Neural crest cell (in vitro differentiated cells): ENCODE measurements at places on chromosomes 2 and 18. TPM values are rescaled to one million over a fixed set of nuclear protein-coding genes. Genes with fewer than 3 reads are reported as not detected.
A peak's percentile ranks its signal among the peaks of the same experiment; 100 is the strongest.

RBM43 gene
- total RNA-seq, result 8.1 and 8.9 TPM in 2 replicates

DCDC2C gene
- not detected in 2 replicates for total RNA-seq

SLC40A1 gene
- 2.0 and 2.6 TPM in 2 replicates for total RNA-seq

NGEF gene
- 0.96 and 1.5 TPM in 2 replicates for total RNA-seq

DNA sequence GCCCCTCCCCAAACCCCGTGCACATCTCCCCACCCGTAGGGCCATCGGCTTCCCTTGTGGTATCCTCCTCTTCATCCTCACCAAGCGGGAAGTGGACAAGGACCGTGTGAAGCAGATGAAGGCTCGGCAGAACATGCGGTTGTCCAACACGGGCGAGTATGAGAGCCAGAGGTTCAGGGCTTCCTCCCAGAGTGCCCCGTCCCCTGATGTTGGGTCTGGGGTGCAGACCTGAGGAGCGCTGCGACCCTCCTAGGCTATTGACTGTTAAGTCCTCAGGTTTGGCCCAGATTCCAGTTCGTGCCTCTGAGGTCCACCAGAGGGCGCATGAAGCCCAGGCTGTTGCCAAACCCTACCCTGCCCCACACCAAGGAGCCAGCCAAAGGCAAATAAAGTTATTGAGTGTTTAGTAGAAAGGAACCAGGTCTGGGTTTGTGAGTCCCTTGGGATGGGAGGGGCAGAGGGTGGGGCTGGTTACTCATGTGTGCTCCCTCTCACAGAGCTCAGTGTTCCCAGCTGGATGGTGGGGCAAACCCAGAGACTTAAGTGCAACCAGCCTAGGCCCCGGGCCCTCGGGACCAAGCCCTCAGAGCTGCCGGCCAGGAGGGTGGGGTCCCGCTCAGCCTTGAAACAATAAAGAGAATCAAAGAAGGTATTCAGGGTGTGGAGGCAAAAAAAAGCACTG, 2.4 kb downstream of the PNKD start:
- DNase-seq, result peak; percentile 69

GRCh38 chr18:13028869-13029268, 37.7 kb downstream of the CEP192 start:
- no peak for DNase-seq

DNA sequence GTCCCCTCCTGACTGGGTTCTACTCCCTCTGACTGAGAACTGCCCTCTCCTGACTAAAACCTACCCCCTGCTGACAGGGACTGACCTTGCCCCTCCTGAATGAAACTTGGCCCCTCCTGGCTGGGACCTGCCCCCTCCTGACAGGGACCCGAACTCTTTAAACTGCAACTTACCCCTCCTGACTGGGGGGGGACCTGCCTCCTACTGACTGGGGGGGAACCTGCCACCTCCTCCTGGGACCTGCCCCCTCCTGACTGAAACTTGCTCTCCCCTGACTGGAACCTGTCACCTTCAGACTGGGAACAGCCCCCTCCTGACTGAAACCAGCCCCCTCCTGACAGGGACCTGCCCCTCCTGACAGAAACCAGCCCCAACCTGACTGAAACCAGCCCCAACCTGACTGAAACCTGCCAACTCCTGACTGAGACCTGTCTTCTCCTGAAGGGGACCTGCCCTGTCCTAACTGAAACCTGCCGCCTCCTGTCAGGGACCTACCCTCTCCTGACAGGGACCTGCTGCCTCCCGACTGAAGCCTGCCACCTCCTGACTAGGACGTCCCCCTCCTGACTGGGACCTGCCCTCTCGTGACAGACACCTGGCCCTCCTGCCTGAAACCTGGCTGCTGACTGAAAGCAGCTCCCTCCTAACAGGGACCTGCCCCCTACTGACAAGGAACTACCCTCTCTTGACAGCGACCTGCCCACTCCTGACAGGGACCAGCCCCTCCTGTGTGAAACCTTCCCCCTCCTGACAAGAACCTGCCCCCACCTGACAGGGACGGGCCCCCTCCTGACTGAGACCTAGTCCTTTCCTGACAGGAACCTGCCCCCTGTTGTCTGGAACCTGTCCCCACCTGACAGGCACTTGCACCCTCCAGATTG, 87.1 kb downstream of the PXDN start:
- DNase-seq, result no peak

DNA sequence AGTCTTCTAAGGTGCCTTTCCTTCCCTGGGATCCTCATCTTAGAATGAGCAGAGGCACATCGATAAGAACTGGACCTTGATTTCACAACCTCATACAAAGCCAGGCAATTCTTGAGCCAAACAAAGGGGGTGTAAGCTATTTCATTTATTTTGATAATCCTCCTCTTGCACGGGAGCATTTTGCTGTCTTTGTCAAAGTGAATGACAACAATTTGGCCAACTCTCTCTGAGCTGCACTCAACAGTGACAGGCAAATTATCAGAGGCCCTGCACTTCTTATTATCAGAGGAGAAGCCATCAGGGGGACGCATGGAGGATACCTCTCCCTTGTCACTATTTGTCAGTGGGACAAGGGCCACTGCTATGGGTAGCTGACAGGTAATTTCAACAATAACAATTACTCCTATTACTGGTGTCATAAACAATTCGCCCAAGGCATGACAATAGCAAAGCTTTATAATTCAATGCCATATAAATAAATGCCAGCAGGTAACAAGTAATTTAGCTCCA, 260.4 kb downstream of the MEIS1 start:
- no peak for DNase-seq

DNA sequence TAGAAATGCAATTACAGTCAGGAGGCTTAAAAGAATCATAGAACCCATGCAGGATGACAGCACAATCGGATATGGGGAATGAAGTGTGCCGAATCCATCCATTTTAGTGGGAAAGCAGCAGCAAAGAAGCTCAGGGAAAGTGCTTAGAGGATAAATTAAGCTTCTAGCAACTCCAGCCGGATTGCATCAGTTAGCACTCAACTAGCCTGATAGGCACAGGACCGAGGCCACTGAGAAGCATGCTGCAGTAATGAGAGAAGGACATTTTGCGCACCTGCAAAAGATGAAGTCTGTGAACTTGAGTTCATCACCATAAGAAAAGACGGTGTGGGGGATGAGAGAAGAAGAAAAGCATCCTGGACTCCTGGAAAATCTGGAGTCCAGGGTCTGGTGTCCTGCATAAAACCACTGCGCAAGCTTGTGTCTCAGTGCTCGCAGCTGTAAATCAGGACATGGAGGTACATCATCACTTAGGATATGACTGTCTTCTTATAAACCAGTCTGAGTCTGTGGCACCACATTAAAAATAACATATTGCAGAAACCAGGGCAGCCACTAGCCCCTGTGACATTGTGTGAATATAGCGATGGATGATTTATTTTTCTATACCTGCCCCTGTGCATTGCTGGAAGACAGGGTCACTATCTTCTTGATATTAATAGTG, 665.5 kb upstream of the SOX11 start:
- no peak for DNase-seq

GRCh38 chr2:180002198-180002770, 4.8 kb downstream of the CWC22 start:
- DNase-seq, result no peak

DNA sequence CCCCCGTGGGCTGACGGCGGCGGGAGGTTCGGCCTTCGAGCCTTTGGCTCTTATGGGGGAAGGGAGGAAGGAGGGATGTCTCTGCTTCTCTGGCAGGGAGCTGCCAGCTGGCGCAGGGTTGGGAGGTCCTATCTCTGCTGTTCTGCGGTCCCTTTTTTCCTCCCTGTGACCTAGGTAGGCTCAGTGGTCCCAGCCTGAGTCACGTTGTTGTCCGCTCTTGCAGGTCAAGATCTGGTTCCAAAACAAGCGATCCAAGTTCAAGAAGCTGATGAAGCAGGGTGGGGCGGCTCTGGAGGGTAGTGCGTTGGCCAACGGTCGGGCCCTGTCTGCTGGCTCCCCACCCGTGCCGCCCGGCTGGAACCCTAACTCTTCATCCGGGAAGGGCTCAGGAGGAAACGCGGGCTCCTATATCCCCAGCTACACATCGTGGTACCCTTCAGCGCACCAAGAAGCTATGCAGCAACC, 2.5 kb downstream of the DLX1 start:
- peak; percentile 18 for DNase-seq

DNA sequence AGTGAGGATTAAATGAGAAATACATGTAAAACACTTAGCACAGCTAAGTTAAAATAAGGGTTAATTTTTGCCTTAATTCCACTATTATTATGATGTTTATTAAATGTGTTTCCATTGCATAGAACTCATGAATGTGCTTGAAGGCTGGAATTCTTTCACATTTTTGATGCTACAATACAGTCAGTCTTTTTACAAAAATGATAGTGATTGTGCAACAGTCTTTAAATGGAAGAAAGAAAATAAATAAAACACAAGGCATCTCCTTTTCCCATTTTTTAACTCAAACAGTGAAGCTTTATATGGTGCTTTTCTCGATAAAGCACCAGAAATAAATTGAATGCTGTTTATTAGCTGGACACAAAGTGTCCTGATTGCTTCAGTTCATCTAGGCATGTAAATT, 123.9 kb downstream of the MAP2 start:
- no peak for DNase-seq

GRCh38 chr18:57910134-57910533, 107.0 kb upstream of the ATP8B1 start:
- no peak for DNase-seq

DNA sequence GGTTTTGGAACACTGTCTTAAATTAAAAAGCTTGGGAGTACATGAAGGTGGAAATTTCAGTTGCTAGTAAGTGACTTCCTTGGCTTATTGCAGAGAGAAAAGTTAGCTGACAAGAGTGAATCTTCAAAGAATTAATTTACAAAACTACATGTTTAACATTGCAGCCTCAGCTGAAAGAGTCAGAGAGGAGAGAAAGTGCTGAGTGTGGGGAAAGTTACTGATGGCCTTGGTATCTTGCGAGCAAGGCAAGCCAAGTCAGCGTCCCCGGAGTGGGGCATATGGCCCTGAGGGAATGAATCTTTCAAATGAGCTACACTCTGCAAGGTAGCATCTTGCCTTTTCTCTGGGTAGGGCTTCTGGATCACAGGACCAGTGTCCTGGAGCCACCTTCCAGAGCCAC, 131.3 kb downstream of the LPIN1 start:
- no peak for DNase-seq

- DNase-seq, result no peak
Measured at GRCh38 chr2:198441246-198441645, 636.9 kb downstream of the PLCL1 start.

GRCh38 chr18:36334798-36335197, 37.3 kb downstream of the FHOD3 start:
- DNase-seq, result no peak

DNA sequence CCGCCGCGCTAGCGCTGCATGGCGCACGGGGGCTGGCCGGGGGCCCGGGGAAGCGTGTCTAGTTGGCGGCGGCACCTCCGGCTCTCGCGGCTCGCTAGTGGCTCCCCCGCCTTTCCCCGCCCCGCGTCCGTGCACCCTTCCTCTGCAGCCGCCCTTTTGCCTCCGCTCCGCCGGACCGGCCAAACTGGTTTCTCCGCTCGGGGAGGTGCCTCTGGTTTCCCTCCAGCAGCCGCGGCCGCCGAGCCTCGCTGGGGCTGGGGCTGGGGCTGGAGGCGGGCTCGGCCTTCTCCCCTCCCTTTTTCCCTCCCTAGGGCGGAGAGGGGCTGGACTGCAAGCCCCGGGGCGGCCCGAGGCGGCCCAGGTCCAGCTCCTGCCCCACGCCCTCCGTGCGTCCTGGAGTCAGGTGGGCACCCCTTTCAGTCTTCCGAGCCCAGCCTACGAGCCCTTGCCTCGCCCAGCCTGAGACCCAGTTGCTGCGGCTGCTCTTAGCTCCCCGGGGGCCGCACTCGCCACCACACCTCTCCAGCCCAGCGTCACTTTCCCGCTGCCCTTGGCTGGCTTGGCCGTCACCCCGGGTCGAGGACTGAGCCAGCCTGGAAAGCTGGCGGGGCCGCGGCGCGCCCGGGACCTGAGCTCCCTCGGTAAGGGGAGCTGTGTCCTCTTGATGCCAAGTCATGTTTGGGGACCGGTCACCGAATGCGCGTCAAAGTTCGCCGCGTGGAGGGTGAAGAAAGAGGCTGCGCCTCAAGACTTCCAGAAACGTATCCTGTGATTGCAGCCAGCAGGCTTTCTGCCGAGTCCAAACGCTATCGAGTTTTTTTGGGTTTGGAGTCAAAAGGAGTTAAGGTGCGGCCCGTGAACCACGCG, at the start of gene ATP8B1:
ATP8B1 (minus strand) TSS at position 213 of the 867 bp plus-strand sequence. CDS start 71,508 bp downstream, outside the sequence.
- peak; percentile 16 for DNase-seq
